ENCODE measurements at places on chromosomes 7 and 10. TPM values are rescaled to one million over a fixed set of nuclear protein-coding genes. Genes with fewer than 3 reads are reported as not detected.

Gene IDI2
- total RNA-seq, result not detected

Gene PSAP
- total RNA-seq, result 376 TPM

Gene OR9A2
- not detected for total RNA-seq

Gene GRM8
- total RNA-seq, result not detected

Gene PON1
- not detected for total RNA-seq

Gene SFMBT2
- total RNA-seq, result 1.3 TPM

Gene JMJD1C
- 42.1 TPM for total RNA-seq

Gene TMEM270
- not detected for total RNA-seq

Gene COBL
- total RNA-seq, result 10.4 TPM

Data from esophagus mucosa (tissue), 1 donor.